T-helper 2 cell (primary cell): ENCODE measurements at places on chromosomes 5 and 9.
A peak's percentile ranks its signal among the peaks of the same experiment; 100 is the strongest.

- no peak for DNase-seq
These were observed 335.1 kb upstream of the PDE4D start for GRCh38 chr5:60228676-60229075.

GRCh38 chr5:172716796-172717313 lies 54.1 kb downstream of the DUSP1 start:
- DNase-seq = peak; percentile 63

GRCh38 chr9:105458404-105458803 lies 10.6 kb downstream of the FSD1L start:
- no peak for DNase-seq

DNA sequence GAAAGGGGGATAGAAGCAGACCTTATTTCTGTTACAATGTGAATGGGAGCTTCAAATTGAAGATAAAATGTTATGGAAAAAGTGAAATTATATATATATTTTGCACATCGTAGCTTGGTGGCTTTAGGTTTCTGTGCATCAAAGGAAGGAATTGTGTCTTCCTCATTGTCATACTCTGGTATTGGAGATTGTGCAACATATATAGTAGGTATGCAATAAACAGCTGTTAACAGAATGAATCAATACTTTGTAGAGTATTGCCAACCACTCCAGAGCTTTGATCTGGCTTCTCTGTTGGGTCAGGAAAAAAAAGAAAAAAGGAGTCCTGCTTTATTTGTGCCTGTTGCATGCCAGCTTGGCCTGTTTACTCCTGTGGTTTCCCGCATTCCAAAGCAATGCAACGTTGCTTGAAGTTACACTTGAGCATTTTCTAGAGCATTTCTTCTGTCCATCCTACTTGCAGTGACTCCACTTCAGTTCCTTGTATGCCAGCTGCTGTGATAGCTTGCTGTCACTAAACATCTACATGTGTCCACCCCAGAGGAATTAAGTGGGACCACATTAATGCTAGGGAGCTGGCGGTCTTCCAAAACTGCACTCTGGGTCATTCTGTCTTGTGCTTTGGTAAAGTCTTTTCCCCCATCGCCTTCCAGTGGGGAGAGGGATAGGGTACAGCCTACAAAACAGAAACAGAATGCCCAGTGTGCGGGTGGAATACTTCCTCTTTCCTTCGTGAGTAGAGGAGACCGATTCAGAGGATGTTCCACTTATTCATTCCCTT lies 62.0 kb upstream of the MEF2C start:
- no peak for DNase-seq

GRCh38 chr5:130331332-130331731 lies 427.1 kb downstream of the CHSY3 start:
- DNase-seq = no peak

- no peak for DNase-seq
These were observed 453.3 kb upstream of the KLF4 start for GRCh38 chr9:107942856-107943255.

- no peak for DNase-seq
These were observed 42.7 kb downstream of the ASS1 start for GRCh38 chr9:130487500-130487899.

- no peak for DNase-seq
These were observed 3.7 kb downstream of the DTWD2 start for GRCh38 chr5:118984602-118985001.

- no peak for DNase-seq
These were observed 53.9 kb downstream of the ERAP1 start for GRCh38 chr5:96753848-96754247.

DNA sequence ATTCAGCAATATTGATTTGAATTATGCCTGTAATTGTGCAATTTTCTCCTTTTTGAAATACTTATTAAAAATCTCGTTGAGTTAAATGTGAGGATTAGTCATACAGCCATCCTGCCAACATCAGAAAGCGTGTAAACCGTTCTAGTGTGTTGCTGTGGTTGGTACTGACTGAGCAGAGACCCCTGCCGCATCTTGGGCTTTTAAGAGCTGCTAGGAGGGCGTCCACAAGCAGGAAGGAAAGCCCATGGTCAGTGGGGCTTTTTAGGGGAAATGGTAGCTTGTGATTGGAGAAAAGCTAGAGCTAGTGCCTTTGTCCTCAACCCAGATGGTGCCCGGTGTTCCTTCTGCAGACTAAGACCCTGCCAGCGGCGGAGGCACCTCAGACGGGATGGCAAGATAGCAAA lies 1.3 kb downstream of the SDHA start:
- DNase-seq = no peak

- no peak for DNase-seq
These were observed 17.6 kb downstream of the RGMB start for GRCh38 chr5:98791001-98791519.

DNA sequence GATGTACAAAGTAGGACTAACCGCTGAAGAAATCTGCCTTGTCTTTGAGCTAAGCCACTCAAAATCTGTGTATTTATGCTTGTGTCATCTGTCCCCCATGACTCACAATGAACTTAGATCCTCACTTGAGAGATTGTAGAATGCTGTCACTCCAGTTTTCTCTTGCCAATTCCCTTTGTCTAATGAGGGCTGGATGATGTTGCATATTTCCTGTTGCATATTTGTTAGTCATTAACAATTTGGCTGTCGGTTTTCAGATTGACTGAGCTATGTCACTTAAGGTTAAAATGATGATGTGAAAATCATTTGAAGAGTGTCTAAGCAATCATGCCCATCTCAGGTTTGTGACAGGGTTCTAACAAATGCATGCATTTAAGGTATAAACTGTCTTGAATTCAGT lies 481.7 kb downstream of the CDH10 start:
- no peak for DNase-seq

- no peak for DNase-seq
These were observed 6.3 kb upstream of the ATG10 start for GRCh38 chr5:81965524-81965923.

- DNase-seq = no peak
These were observed 68.1 kb downstream of the GALNT12 start for GRCh38 chr9:98875536-98875935.

DNA sequence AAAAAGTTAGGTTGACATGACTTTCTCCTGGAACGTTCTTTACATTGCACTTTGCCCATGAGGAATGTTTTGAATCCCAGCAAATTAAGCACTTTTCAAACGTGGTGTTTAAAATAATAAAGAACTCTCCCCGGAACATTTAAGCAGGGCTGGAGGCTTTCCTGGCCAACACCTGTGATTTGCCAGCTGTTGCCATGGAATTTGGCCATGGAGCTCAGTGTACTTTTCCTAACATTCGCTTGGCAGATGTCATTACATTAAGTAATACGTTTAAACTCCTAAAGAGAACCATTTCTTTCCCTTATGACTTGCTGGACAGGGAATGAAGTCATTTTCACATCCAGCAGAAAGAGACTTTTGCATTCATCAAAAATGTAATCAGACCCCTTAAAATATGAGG lies 146.1 kb downstream of the GAS1 start:
- no peak for DNase-seq

- DNase-seq = no peak
These were observed 7.3 kb downstream of the ENG start for GRCh38 chr9:127847178-127847510.

DNA sequence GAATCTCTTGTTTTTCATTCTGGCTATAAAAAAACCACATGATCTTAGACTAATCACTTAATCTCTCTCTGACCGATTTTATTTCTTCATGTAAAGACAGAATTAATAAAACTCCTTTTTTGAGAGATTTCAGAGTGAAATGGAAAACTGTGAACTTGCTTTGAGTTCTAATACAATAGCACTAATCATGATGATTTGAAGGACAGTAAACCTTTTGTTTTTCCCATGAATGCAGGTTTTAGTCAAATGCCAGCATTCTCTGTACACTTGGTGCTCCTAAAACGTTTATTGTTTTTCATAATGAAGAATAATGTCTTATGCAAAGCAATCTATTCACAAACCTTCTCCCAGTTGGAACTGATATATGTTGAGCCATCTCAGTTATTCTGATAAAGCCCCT lies 86.8 kb downstream of the SLC24A2 start:
- no peak for DNase-seq

- DNase-seq = no peak
These were observed 21.5 kb upstream of the MRNIP start for GRCh38 chr5:179880066-179880650.

DNA sequence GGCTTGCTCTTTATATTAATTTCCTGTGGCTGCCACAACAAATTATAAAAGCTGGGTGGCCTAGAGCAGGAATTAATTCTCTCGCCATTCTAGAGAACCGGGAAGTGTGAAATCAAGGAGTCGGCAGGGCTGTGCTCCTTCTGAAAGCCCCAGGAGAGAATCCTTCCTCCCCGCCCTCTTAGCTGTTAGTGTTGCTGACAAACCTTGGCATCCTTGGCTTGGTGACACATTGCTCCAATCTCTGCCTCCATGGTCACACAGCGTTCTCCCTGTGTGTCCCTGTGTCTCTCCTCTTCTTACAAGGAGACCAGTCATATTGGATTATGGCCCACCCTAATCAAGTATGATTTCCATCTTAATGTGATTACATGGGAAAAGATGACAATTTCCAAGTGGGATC lies 55.9 kb upstream of the NEURL1B start:
- DNase-seq = no peak

DNA sequence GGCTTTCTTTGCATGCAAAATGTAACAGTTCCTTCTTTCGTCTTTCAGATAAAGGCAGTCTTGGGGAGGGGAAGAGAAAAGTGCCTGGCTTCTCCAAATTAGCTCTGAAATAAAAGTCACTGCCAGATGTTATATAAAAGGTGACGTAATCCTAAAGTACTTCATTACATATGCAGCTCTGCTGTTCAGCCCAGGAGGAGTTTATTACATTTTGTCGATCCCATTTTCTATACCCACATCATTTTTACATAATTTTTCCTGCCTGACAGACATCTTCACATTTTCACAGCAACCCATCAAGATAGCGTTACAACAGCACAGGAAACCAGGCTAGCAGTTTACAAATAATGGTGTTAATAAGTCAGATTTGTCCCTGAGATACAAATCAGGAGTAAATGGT lies 86.7 kb upstream of the SLC30A5 start:
- DNase-seq = no peak

- no peak for DNase-seq
These were observed 998 bp downstream of the SLC23A1 start for GRCh38 chr5:139381837-139382761.

DNA sequence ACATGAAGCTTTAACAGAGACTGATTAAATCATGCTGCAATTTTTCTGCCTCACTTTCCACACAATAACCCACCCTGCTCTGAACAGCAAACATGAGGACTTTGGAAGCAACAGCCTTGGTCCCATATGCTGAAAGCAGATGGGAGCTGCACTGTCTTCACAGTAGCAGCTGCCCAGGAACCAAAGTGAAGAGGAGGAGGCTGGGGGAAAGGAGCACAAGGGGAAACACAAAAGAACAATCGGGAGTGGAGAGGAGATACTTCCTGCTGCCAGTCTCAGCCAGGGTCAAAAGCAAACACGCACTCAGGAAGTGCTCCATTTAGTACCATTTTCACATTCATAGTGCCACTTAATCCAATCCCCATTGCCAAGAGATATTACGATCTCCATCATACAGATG lies 183.3 kb upstream of the PUM3 start:
- DNase-seq = no peak

GRCh38 chr5:73911761-73912393 lies 285.9 kb downstream of the ARHGEF28 start:
- DNase-seq = no peak

- no peak for DNase-seq
These were observed 177.8 kb downstream of the SNX18 start for GRCh38 chr5:54695198-54695966.

DNA sequence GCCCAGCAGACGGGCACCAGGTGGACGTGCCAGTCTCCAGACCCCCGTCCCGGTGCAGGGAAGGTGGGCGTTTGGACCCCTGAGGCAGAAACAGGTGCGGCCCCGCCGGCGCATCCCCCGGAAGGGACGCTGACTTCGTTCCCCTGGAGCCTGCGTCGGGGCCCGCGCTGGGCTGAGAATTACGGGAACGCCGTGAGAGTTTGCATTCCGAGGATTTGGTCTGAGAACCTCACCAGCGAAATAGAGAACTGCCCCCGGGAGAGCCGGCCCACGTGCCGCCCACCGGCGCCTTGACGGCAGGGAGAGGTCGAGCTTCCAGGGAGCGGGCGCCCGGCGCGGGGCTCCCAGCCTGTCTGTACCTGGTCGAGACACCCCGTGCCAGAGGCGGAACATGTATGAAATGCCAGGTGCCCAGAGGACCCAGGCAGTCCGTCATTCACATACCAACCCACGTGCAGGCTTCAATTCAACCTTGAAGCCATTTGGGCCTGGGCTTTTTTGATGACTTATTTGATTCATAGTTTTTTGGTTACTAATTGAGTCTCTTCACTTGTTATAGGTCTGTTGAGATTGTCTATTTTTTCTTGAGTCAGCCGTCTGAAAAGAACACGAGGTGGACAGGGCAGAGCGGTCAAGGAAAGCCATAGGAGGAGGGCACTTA lies 877 bp upstream of the CAMSAP1 start:
- no peak for DNase-seq

DNA sequence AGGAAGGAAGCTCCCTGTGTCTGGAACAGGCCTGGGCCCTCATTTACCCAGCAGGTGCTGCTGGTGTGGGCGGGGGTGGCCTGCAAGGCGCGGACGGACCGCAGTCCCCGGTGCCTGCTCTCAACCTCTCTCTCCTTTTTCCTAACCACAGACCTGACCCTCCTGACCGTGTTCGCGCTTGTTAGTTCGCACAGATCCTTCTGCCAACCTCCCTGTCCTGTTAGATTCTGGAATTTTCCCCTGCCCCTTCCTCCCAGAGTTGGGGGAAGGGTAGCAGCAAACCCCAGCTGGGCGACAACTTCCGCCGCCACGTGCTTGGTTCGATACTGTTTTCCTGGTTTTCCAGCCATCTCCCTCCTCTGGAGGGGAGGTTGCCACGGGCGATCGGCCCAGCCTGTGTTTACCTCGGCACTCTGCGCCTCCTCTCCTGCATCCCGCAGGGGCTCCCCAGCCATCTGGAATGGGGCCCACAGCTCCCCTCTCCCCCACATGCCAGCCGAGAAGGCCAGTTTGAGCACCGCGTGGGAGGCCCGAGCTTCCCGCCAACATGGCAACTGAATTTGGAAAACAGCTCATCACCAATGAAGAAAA lies 70.8 kb upstream of the UNC5A start:
- DNase-seq = no peak
